MCF 10A (cell line): ENCODE measurements at places on chromosomes 11 and 22. TPM values are rescaled to one million over a fixed set of nuclear protein-coding genes. Genes with fewer than 3 reads are reported as not detected.
A peak's percentile ranks its signal among the peaks of the same experiment; 100 is the strongest.

Gene EMSY
- 19.7 and 25.3 TPM in 2 replicates for total RNA-seq

Gene BAD
- 67.4 and 79.7 TPM in 2 replicates for total RNA-seq

Gene CAPRIN1
- total RNA-seq = 190 and 219 TPM in 2 replicates

Gene TYR
- not detected in 2 replicates for total RNA-seq

Gene OR5B21
- not detected in 2 replicates for total RNA-seq

Gene SORL1
- 5.9 and 6.2 TPM in 2 replicates for total RNA-seq

Gene TRIOBP
- total RNA-seq = 42.5 and 45.7 TPM in 2 replicates

Gene KCNE3
- not detected in 2 replicates for total RNA-seq

Gene PRODH
- 6.0 and 8.4 TPM in 2 replicates for total RNA-seq

Gene PDGFD
- 0.27 and 0.61 TPM in 2 replicates for total RNA-seq

Gene MPPED2
- not detected in 2 replicates for total RNA-seq

GRCh38 chr22:37117092-37117491 lies 7.6 kb upstream of the TMPRSS6 start:
- H3K27me3 ChIP-seq = peaks cover 13% of the 10 kb centered on the region
- no peaks in the 10 kb centered on the region for H3K36me3 ChIP-seq
- no peak for DNase-seq
- no peak overlapping the region for H3K4me3 ChIP-seq
- no peak overlapping the region for H3K27ac ChIP-seq

GRCh38 chr11:100575860-100576717 lies 111.0 kb upstream of the ARHGAP42 start:
- DNase-seq = peak; percentile 63
- no peak overlapping the region for H3K27ac ChIP-seq
- no peaks in the 10 kb centered on the region for H3K4me1 ChIP-seq
- no peak overlapping the region for H3K4me3 ChIP-seq

DNA sequence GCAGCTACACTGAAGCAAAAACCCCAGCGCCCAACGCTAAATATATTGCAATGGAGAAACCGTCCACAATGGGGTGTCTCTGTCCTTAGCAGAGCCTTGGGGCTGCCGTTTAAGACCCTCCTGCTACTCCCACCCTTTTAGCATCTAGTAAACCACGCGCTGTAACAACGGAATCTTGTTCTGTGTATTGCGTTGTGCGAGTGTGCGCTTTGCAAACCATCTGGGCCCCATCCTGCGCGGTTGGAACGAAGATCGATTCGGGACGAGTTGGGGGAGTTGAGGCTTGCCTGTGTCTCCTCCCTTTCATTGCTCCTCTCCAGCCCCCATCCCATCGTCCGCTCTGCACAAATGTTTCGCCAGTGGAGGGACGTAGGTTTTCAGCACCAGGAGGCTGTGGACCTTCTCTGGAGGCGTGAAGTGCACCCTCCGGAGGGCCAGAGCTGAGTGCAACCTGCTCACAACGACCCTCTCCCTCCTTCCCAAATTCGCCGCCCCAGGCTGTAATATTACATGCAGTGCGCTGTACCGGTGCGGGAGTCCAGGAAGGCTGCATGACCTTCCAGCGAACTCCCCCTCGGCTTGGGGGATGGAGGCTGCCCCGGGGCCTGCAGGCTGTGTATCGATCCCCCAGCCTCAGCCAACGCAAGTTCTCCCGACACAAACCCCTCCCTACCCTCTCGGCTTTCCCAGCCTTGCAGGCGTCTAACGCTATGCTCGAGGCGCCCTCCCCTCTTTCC lies 1.6 kb upstream of the KMT2A start:
- no peaks in the 10 kb centered on the region for H3K27me3 ChIP-seq
- DNase-seq = no peak
- peak overlapping the region; percentile 96 for H3K4me3 ChIP-seq
- no peaks in the 10 kb centered on the region for H3K36me3 ChIP-seq

DNA sequence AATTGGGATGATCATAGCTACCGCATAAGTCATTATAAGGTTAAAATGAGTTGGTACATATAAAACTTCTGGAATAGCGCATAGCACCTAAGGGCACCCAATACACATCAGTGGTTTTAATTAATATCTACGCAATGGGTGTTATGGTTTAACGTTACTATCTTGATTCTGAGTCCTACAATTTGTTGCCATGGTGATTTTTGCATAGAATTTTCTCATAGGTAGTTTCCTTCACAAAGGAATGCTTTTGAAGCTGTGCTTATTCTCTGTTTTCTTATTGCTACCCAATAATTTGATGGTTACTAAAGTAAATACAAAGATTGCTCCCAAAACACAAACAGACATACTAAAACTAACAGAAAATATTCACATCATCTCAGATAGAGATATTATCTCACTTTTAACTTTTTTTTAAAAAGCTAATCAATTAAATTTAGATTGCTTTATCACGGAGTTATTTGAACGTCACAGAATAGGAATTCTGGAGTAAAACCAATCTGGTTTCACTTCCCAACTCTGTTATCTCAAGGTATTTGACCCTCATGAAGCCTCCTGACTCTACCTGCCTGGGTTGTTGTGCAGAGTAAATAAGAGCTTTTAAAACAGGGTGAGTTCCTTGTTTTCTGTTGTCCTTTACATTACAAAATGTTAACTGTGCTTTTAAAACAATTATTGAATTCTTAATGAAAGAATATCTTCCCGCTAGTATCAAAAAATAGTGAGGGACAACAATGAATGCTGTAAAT lies 635.5 kb upstream of the CCDC90B start:
- H3K27me3 ChIP-seq = no peaks in the 10 kb centered on the region
- H3K4me3 ChIP-seq = no peak overlapping the region
- no peaks in the 10 kb centered on the region for H3K36me3 ChIP-seq
- DNase-seq = no peak
- no peaks in the 10 kb centered on the region for H3K4me1 ChIP-seq

DNA sequence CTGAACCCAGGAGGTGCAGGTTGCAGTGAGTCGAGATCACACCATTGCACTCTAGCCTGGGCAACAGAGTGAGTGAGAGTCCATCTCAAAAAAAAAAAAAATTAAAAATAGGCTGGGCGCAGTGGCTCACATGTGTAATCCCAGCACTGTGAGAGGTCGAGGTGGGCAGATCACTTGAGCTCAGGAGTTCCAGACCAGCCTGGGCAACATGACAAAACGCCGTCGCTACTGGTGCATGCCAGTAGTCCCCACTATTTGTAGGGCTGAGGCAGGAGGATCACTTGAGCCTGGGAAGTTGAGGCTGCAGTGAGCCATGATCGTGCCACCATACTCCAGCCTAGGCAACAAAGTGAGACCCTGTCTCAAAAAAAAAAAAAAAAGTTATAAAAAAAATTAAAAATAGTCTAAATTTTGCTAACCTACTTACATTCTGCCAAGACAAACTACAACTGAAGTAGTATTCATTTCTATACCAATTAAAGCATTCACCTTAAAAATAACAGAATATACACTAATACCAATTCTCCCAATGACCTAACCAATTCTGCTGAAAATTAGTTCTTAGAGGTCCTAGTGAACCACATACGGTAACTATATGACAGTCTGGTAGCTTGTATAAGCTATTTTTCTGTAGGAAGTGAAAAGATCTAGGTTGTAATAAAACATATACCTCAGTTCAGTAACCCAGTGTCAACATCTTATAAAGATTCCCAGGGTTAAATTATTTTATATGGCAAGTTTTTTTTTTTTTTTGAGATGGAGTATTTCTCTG lies 7.1 kb downstream of the DDX6 start:
- peaks cover 82% of the 10 kb centered on the region for H3K36me3 ChIP-seq
- H3K27ac ChIP-seq = no peak overlapping the region
- no peak overlapping the region for H3K4me3 ChIP-seq
- no peaks in the 10 kb centered on the region for H3K27me3 ChIP-seq
- no peak for DNase-seq

DNA sequence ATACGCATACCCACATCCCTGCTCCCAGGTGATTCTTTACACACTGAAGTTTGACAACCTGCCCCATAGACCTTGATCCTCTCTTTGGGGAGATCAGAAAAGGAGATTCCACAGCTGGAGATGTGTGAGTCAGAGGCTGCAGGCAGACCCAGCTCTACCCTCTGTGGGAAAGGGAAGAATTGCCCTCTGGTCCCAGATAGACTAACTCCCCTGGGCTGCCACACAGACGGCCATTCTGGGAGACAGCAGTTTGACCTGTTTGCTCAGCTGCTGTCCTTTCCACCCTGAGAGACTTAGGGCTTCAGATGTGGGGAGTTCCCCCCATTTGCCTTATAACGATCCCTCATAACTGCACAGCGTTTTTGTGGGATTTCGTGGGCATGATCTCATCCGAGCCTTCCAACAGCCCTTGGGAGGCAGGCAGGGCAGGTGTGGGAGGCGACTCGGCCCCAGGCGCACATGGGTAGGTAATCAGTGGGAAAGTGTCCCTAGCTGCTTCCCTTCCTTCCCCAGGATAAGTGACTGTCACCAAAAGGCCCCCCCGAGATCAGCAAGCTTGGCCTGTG lies 14.1 kb downstream of the FAM83F start:
- H3K27ac ChIP-seq = no peak overlapping the region
- H3K27me3 ChIP-seq = no peaks in the 10 kb centered on the region
- no peak for DNase-seq
- peak overlapping the region; percentile 10 for H3K4me3 ChIP-seq
- peaks cover 35% of the 10 kb centered on the region for H3K4me1 ChIP-seq

GRCh38 chr11:3201677-3202181 lies 16.9 kb downstream of the MRGPRG start:
- H3K27ac ChIP-seq = no peak overlapping the region
- DNase-seq = no peak
- H3K4me1 ChIP-seq = no peaks in the 10 kb centered on the region
- H3K27me3 ChIP-seq = peaks cover 36% of the 10 kb centered on the region
- H3K36me3 ChIP-seq = no peaks in the 10 kb centered on the region

- H3K27ac ChIP-seq = no peak overlapping the region
- DNase-seq = peak; percentile 47
- H3K4me3 ChIP-seq = no peak overlapping the region
- no peaks in the 10 kb centered on the region for H3K4me1 ChIP-seq
- no peaks in the 10 kb centered on the region for H3K36me3 ChIP-seq
Observed at GRCh38 chr11:113006896-113007445, 45.8 kb downstream of the NCAM1 start.

DNA sequence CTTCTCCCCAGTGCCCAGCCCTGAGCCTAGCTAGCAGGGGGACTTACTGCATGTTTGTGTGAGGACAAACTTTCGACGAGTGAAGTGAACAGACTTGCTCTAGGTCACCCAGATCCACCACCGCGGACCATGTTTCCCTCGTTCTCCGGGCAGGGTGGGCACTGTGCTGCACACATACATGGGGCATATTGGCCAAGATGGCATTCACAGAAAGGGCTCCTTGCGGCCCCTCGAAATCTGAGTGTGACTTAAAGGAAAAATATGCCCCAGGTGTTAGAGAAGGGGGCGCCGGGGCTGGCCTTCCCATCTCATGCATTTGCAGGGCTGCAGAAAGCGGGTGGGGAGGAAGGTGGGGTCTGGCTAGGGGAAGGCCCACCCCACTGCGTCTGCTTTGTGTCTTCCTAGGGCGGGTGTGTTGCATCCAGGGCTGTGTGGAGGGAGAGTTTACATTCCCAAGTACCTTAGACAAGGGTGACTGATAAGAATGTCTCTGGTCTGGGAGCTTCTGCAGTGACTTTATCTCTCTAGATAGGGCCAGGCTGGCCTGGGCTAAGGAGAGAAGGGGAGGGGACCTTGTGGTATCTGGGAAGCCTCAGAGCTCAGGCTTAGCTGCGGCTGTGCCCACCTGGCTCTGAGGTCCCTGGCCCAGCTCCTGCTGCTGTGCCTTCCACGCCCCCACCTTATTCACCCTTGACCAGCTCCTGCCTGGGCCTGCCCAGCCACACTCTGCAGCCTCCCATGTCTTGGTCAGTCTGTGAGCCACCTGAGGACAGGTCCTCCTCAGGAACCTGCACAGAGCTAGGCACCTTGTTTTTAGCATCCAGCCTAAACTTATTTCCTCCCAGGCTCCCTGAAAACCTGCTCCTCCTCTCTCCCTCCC lies 45.8 kb downstream of the LRRC32 start:
- no peaks in the 10 kb centered on the region for H3K36me3 ChIP-seq
- H3K27me3 ChIP-seq = no peaks in the 10 kb centered on the region
- no peak overlapping the region for H3K4me3 ChIP-seq
- H3K27ac ChIP-seq = no peak overlapping the region

- H3K27ac ChIP-seq = no peak overlapping the region
- no peaks in the 10 kb centered on the region for H3K27me3 ChIP-seq
- peaks cover 63% of the 10 kb centered on the region for H3K36me3 ChIP-seq
- H3K4me1 ChIP-seq = no peaks in the 10 kb centered on the region
- H3K4me3 ChIP-seq = no peak overlapping the region
- DNase-seq = no peak
Observed at GRCh38 chr22:40878922-40879321, 17.0 kb upstream of the DNAJB7 start.

- H3K27ac ChIP-seq = no peak overlapping the region
- H3K4me1 ChIP-seq = no peaks in the 10 kb centered on the region
- no peaks in the 10 kb centered on the region for H3K27me3 ChIP-seq
- H3K36me3 ChIP-seq = no peaks in the 10 kb centered on the region
- H3K4me3 ChIP-seq = no peak overlapping the region
Observed at GRCh38 chr11:128789497-128790150, 77.5 kb downstream of the KCNJ1 start.

GRCh38 chr11:72426103-72426757 lies 8.1 kb downstream of the CLPB start:
- H3K4me3 ChIP-seq = no peak overlapping the region
- H3K27me3 ChIP-seq = no peaks in the 10 kb centered on the region
- H3K27ac ChIP-seq = peak overlapping the region; percentile 68
- no peak for DNase-seq

DNA sequence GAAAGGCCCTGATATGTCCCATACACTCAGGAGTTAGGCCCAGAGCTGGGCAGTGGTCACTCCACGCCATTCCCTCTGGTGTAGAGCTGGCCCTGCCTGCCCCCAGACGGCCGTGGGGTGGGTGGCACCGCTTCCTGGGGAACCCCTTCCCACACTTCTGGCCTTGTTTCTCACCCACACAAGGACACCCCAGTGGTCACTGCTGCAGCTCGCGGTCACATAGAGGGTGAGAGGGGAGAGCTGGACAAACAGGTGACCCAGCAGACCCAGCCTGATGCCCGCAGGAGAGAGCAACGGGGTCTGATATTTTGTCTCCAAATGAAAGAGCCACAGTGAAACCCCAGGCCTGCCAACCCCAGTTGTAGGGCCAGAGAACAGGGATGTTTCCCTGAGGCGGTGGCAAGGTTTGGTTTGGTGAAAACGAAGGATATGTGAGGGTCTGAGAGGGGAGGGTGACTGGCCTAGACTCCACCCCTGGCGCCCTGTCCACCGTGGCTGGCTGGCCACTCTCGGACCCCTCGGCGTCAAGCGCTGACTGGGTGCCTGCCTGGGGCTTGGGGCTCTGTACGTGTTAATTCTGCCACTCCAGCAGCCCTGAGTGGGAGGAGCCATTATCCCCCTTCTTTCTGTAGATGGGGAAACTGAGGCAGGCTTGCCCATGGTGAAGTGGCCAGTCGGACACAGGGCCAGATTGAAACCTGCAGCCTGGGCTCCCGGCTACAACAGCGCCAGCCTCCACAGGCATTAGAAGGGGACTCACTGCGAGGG lies 71.0 kb upstream of the PPARA start:
- DNase-seq = no peak
- H3K27ac ChIP-seq = peak overlapping the region; percentile 100
- H3K4me1 ChIP-seq = peaks cover 27% of the 10 kb centered on the region
- peak overlapping the region; percentile 96 for H3K4me3 ChIP-seq
- peaks cover 99% of the 10 kb centered on the region for H3K36me3 ChIP-seq

- peaks cover 54% of the 10 kb centered on the region for H3K36me3 ChIP-seq
- H3K27me3 ChIP-seq = no peaks in the 10 kb centered on the region
- H3K4me3 ChIP-seq = no peak overlapping the region
- DNase-seq = no peak
- H3K4me1 ChIP-seq = peaks cover 5% of the 10 kb centered on the region
Observed at GRCh38 chr22:41668971-41669911, 19.4 kb downstream of the SNU13 start.

- H3K4me1 ChIP-seq = peaks cover 21% of the 10 kb centered on the region
- peak; percentile 36 for DNase-seq
- no peaks in the 10 kb centered on the region for H3K36me3 ChIP-seq
- H3K27ac ChIP-seq = peak overlapping the region; percentile 57
- no peak overlapping the region for H3K4me3 ChIP-seq
- H3K27me3 ChIP-seq = no peaks in the 10 kb centered on the region
Observed at GRCh38 chr11:3865388-3866193, 10.1 kb downstream of the STIM1 start.
